ENCODE measurements at places on chromosomes 7 and 10.

GRCh38 chr7:138885383-138886147, 87.6 kb upstream of the ATP6V0A4 start:
- no peak for DNase-seq

GRCh38 chr10:132118366-132118765, 52.6 kb downstream of the JAKMIP3 start:
- no peak for DNase-seq

DNA sequence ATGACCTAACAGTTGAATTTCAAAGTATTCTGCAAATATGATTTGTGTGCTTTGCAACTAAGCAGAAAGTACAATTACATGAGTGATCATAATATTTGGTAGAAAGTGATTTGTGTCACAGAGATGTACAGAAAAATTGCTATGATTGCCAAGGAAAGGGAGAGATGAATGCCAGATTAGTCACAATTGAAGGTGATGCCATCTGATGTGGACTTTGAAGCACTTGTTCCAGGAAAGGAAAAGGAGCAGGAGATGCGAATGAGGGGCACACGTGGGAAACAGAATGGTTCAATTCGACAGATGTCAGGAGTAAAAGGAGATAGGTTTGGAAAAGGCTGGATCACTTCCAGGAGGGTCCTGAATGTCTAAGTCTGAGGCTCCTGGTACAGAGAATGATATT, 153.1 kb upstream of the LAMB4 start:
- no peak for DNase-seq

DNA sequence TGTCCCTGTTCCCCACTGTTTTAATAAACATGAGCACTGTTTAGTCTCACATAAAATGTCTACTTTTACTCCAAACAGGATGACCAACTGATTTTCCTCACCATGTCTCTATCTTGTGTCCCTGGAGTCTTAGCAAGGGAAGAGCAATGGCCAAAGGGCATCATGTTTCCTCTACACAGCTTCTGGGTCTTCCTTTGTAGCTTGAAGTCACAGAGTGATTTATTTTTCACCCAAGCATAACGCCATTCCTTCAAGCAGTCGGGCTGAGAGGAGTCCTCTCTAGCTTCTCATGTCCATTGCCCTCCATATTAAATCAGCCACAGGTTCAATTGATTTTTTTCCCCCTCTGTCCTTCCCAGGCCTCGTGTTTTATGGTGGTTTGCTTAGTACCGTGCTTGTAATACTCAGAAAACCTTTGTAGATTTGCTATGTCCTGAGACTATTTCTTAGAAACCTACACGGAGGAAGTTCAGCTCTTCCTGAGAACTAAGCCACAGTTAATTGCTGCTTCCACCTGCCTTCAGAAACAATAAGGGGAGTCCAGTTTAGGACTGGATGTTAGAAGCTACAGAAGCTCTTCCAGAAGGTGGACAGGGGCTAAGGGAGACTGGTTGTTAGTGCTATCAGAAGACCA, 178.8 kb downstream of the CREB5 start:
- no peak for DNase-seq

DNA sequence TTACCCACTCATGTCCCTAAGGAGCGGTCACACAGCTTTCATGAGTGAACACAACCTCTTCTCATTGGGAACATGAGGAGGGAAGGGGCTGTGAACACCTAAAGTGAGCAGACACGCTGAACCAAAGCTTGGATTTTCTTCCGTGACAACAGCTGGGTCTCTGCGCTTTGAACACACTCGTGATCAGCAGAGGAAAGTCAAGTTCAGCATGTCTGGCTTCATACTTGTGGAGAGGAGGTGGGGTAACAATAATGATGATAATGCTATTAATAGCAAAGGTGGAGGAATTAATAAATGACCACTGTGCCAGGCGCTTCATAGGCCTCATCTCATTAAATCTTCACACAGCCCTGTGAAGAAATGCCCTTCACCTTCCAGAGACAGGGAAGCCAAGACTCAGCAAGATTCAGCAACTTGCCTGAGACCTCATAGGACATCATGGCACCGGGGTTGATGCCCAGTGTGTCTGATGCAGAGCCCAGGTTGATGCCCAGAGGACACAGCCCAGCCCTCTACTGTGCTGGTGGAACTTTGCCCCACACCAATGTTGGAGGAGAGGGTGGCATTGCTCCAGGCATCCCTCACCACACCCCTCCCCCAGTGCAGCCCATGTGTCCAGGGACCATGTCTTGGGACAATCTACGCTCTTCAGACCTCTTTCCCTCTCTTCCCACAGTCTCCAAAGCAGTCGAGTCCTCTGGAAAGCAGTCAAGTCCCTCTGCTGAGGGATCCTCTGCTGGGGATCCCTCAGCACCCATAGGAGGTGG, 40.6 kb downstream of the GSDME start:
- no peak for DNase-seq

GRCh38 chr7:34904987-34905386, 132.3 kb downstream of the DPY19L1 start:
- no peak for DNase-seq
